ENCODE measurements at places on chromosomes 13 and 19.

- DNase-seq, result no peak
These were observed 1829.4 kb downstream of the PCDH9 start for GRCh38 chr13:65400702-65401101.

DNA sequence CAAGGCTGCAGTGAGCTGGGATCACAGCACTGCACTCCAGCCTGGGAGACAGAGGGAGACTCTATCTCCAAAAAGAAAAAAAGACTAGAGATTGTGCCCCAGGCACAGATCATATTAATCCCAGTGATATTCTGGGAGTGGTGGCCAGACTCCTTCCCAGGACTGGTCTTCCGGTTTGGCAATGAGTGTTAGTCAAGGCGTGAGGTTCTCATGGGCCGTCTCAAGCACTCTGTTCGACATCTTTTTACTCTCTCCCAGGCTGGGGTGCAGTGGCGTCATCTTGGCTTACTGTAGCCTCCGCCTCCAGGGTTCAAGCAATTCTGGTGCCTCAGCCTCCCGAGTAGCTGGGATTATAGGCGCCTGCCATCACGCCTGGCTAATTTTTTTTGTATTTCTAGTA lies 5.3 kb upstream of the DPRX start:
- DNase-seq, result no peak

- DNase-seq, result no peak
These were observed 74.0 kb upstream of the POMP start for GRCh38 chr13:28584873-28585381.

- no peak for DNase-seq
These were observed 18.8 kb upstream of the EDDM13 start for GRCh38 chr19:56253737-56254136.

DNA sequence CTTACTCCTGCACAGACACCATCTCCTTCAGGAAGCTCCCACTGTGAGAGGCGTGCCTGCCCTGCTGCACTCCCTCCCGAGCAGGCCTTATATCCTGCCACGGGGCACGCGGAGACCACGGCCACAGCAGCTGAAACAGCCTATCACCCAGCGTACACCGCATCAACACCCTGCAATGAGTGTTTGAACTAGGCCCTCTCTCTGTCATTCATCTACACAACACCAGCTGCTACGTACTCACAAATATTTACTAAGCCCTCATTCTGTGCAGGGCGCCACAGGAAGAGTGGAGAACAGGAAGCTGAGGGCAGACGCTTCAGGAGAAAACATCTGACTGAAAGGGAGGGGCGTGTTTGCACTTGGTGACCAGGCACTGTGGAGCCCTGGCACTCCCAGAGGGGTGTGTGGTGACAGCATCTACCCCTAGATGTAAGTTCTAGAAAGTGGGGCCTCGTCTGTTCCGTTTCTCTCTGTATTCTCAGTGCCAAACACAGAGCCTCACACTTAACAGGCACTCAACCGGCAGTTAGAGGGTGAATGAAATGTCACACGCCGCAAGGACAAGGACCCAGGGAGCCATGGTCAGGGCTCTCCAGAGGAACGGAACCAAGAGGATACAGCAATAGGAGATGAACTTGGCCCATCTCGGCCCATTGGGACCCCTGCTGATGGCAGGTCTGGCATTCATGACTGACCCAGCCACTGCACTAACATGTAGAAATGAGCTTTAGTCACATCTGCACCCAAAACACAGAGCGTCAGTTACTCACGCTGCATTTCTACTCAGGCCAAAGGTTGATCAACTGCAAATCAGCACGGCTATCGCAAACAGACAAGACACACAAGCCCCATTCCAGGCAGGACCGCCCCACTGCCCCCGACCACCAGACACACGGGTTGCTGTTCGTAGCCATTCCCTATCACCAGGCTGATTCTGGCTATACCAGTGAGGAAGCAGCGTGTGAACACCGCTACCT lies 15.7 kb downstream of the RANBP3 start:
- DNase-seq, result peak; percentile 55

DNA sequence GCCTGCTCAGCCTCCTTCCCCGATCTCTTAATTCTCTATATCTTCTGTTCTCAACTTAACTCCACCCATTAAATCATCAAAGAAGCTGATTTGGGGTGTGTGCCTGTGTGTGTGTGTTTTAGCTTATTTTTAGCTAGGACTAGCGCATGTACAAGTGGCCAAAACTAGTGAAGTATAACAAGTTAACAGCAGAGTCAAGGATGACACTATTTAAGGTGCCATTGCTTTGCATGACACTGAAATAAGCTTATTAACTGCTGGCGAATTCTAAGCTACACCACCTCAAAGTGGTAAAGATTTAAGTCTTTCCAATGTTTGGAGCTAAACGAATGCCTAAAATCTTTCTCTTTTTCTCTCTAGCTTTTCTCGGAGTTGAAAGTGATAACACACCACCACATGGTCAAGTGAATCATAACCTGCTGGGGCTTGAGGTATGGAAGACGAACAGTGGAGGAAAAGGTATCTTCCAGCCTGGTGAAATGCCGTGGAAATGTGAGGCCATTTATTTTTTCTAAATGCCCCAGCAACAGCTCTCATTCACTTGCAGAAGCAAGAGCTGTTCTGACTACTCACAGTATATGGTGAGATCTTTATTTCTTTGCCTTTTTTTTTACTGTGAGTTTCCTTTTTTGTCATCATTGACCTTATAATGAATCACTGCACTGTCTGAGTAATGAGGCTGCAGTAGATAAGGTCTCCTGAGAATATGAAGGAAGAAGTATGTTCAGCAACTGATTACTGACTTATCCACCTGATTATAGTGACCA lies 570.3 kb downstream of the PCDH9 start:
- DNase-seq, result no peak

GRCh38 chr19:21604951-21605476 lies 99.6 kb downstream of the ZNF429 start:
- DNase-seq, result no peak

DNA sequence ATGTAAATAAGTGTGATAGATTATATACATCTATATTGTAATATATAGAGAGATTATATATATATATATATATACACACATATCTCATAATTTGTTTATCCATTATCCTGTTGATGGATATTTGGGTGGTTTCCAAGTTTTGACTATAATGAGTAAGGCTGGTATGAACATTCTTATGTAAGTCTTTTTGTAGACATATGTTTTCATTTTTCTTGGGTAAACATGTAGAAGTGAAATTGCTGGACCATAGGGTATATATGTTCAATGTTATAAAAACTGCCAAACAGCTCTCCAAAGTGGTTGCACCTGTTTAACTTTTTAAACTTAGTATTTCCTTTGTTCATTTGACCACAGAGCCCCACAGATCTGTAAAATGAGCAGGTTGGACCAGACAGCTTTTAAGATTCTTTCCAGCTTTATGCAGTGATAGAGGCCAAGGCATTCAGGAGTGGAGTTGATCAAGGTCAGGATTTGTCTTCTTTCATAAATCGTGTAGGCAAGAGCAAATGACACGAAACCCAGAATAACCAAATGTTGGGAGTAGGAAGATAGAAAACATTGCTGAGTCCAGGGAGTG lies 21.7 kb upstream of the KATNAL1 start:
- no peak for DNase-seq

DNA sequence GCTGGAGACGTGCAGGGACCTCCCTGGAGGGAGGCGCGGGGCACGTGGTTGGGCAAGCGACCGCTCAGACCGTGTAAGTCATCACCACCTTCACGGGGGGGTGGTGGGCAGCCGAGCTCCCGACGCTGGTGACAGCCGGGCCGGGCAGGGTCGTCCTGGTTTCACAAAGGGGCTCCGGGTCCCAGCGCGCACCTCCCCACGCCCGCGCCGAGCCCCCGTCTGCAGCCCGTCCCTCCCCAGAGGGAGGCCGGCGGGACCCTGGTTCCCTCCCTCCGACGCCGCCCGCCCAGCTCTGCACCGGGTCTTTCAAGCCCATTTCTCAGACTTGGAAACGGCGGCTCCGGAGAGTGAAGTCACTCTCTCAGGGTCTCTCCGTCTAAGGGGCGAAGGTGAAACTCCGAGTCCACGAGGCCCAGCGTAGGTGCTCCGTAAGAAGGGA lies 729 bp upstream of the ARID3A start:
- no peak for DNase-seq

GRCh38 chr19:13260883-13261653 lies 110.9 kb downstream of the IER2 start:
- DNase-seq, result no peak

DNA sequence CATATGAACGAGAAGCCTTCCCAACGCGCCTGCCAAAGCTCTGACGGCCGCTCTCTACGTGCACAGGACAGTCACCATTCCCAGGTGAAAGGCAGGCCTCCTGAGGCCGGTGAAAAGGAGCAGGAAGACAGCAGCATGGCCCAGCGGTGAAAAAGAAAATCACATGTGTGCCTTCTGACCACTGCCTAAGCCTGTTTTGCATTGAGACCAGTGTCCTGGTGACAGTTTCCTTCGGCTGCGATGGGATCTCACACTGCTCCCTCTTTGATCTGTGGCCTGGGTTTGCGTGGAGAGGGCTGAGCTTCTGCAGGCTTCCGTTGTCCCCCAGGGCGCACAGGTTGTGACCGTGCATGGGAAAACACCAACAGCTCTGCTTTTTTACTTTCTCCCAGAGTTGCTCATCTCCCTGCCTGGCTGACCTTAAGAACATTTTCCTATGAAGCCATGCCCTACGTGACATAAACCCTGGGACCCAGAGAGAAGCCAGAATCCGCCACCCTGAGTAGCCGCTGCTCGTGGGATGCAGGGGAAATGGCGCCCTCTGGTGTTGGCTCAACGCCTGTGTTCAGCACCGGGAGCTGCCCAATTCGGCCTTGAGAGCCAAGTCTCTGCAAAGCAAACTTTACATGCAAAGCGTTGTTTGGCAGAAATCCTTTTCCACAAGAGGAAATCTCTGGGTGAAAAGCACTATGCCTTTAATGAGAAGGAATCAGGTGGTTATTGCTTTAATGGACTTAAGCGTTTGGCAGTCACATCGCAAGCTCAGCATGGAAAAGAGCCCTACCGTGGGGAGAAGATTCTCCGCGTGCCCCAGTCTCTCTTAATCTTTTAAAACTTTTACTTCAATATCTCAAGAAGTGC lies 112.2 kb upstream of the GPR12 start:
- DNase-seq, result no peak

DNA sequence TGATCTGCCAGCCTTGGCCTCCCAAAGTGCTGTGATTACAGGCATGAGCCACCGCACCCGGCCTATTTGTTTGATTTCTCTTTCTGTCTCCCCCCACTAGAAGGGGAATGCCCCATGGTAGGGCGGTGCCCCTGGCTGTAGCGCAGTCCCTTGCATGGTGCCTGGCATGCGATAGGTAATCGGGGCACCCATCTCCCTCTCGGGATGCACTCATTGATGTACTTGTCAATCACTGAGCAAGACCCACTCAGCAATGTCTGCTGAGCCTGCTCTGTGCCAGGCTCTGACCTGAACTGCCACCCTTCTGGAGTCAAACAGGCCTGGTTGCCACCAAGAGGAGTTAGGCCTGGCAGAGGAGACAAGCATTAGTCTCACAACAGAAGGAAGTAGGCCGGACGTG lies 19.8 kb downstream of the DNM2 start:
- no peak for DNase-seq

GRCh38 chr13:106372199-106373155 lies 163.0 kb downstream of the EFNB2 start:
- no peak for DNase-seq

DNA sequence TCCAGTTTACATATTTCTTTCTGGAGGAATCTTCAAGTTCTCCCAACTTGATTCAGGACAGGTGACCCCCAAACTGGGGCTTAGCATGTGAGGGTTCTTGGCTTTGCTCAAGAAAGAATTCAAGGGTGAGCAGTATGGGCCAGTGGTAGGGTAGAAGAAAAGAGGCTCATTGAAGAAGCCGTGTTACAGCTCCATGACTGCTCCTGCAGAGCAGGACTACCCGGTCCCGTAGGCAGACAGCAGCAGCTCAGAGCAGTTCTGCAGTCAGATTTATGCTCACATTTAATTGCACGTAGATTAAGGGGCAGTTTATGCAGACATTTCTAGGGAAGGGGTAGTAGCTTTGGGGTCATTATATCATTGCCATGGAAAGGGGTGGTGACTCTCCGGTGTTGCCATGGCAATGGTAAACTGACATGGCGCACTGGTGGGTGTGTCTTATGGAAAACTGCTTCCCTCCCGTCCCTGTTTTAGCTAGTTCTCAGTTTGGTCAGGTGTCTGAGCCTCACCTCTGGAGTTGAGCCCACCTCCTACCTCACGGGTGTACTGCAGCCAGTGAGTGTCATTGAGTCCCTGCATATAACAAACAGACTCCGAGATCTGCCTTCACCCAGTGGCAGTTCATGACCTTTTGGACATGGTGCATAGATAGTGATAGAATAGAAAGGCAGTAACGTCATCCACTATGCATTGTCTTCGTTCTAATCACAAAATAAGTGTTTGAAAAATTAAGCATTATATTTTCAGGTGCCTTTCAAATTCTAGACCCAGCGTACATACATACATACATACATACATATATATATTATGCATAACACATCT lies 16.0 kb upstream of the ZNF792 start:
- no peak for DNase-seq

GRCh38 chr19:41997121-41997850 lies 3.3 kb upstream of the ATP1A3 start:
- no peak for DNase-seq

DNA sequence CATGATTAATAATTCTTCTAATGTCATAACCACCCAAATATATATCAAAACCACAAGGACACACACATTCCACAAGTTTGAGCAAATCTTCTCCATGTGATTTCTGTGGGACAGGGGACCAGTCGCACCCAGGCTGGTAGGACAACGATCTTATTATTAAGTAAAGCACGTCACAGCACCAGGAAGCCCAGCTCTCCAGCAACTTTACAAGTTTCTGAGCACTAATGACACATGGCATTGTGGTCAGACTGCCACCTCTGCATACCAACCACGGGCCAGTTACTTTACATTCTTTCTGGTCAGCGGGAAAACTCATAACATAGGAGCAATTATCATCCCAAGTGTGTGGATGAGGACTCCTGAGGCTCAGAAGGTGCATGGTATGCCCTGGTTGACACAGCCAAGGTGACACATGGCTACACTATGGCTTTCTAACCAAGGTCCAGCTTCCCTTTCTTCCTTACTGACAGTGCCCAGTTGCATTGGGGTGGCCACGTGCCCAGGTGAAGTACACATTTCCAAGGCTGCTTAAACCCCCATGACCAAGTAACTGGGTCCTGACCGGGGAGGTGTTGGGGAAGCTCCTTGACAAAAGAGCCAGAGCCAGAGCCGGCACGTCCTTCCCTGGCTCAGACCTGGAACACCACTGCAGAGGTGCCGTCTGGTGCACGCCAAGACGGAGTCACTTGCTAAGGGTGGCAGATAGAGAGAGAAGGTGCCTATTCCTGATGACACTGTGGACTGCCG lies 27.4 kb downstream of the LATS2 start:
- no peak for DNase-seq

DNA sequence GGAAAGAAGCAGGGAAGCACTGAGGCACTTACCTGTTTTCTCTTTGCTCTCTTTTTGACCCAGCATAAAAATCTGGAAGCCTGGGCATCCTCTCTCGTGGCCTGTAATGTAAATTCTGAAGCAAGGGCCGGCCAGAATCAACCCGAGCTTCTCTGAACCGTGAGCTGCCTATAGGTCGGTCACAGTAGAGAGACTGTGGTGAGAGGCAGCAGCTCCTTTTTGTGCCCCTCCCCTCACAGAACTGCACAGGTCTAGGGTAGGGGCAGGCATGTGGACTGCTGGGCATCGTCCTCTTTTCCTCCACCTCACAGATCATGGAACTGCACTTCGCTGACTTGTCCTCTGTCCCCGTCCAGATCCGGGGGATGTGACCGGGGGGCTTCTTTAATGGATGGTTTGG lies 12.5 kb downstream of the FAM124A start:
- DNase-seq, result no peak

Data from effector memory CD4-positive, alpha-beta T cell (primary cell).